ENCODE measurements at places on chromosomes 5 and 9.
A peak's percentile ranks its signal among the peaks of the same experiment; 100 is the strongest.

GRCh38 chr9:14561929-14562405 is 131.3 kb downstream of the ZDHHC21 start:
- DNase-seq, result peak; percentile 67

DNA sequence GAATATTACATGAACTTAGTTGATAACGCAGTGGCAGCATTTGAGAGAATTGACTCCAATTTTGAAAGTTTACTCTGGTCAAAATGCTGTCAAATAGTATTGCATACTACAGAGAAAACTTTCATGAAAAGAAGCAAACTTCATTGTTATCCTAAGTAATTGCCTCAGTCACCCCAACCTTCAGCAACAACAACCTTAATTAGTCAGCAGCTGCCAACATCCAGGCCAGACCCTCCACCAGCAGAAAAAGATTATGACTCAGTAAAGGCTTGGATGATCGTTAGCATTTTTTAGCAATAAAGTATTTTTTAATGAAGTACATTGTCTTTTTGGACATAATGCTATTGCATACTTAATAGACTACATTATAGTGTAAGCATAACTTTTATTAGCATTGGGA is 40.8 kb upstream of the SPDL1 start:
- DNase-seq, result no peak

DNA sequence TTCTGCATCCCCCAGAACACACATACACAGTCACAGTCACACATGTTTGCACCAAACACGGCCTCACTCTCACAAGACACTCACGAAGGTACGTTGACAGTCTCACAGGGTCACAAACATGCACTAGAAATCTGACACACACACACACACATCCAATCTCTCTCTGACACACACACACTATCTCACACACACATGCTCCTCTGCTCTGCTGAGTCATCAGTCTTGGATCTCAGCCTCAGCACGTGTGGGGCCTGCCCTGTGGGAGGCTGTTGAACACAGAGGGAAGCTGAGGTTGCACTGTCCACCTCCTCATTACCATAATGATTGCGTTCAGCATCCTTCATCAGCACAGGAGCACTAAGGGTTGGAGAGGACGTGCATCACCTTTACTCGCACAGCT is 188.8 kb downstream of the MTRR start:
- DNase-seq, result no peak

- DNase-seq, result no peak
Measured at GRCh38 chr5:66841264-66841663, 245.1 kb downstream of the MAST4 start.

DNA sequence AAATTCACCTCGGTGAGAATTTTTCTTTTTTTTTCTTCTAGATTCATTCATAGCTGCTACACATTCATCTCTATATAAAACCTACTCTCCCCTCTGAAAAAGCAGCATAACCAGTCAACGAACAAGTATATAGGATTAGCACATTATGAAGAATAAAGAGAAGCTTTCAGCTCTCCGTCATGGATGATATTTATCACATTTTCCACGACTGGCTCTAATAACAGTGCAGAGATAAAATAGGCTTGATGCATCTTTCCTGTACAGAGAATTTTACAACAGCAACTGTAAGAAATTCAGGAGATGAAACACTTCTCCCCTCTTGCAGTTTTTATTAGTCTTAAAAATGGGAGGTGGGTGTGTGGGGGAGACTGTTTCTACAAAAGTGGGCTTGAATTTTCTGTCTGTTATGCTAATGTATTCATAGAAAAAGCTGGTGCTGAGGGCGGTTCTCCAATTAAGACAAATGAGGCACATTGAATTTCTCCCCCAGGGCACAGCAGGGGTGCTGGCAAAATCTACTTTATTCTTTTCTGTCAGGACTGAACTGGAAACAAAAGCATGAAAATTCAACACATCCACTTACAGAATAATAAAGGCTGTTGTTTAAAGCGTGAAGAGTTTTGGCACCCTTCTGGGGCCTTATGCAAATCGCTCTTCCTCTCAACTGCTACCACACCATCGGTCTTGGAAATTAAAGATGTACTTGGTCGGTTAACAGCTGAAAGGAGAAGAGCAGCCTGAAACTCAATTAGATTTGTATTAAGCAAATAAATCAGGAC is 233.9 kb upstream of the ZNF608 start:
- no peak for DNase-seq

GRCh38 chr5:173663352-173664153 is 47.1 kb upstream of the BOD1 start:
- no peak for DNase-seq

- DNase-seq, result no peak
Measured at GRCh38 chr9:35840881-35841644, 12.0 kb downstream of the TMEM8B start.

GRCh38 chr9:98797491-98797890 is 1.1 kb upstream of the ANKS6 start:
- DNase-seq, result no peak

DNA sequence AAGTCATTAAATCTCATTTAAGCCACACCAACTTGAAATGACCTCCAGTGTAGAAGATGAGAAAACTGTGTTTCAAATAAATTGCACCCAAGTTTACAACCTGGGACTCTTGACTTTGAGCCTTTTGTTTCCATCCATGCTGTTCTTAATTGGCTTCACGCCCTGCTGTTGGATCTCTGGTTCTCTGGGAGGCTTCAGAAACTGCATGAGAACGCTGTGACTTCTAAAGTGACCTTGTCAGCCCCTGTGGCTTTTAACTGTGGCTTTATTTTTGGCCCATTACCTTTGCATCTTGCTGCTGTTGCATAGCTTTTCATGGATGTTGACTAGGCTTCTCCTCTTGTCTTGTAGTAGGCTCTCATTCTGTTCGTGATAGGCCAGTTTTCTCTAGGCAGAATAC is 29.3 kb downstream of the TNFAIP8 start:
- no peak for DNase-seq

- DNase-seq, result peak; percentile 62
Measured at GRCh38 chr9:136409557-136410455, 608 bp downstream of the ENTR1 start.

GRCh38 chr9:109811876-109812275 is 31.9 kb downstream of the PALM2AKAP2 start:
- no peak for DNase-seq

DNA sequence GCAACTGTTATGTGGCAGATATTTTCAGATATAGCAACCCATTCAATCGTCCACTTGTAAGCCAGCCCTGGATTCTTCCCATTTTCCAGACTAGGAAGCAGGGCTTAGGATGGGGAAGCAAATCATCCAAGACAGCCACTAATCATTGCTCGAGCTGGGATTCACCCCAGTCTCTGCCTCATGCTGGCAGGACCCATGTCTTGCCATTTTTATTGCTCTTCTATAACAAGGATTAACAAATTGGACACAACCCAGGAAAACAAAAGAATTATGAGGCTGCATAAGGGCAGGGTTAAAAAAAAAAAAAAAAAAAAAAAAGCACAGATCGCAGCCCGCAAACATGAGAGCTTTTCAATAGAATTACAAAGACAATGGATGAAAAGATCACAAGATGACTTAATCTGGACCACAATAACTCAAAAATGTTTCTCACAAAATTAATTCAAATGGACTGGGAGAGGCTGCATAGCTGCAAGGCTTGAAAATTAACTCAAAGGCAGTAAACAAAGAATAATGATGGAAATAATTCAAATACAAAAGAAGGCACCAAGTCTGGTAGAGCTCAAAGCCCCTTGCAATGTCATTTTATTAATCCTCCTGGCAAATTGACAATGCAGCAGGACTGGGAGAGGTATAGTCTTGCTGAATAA is 40.7 kb downstream of the ASTN2 start:
- DNase-seq, result no peak

GRCh38 chr9:88291856-88292255 is 96.4 kb upstream of the SPIN1 start:
- no peak for DNase-seq

DNA sequence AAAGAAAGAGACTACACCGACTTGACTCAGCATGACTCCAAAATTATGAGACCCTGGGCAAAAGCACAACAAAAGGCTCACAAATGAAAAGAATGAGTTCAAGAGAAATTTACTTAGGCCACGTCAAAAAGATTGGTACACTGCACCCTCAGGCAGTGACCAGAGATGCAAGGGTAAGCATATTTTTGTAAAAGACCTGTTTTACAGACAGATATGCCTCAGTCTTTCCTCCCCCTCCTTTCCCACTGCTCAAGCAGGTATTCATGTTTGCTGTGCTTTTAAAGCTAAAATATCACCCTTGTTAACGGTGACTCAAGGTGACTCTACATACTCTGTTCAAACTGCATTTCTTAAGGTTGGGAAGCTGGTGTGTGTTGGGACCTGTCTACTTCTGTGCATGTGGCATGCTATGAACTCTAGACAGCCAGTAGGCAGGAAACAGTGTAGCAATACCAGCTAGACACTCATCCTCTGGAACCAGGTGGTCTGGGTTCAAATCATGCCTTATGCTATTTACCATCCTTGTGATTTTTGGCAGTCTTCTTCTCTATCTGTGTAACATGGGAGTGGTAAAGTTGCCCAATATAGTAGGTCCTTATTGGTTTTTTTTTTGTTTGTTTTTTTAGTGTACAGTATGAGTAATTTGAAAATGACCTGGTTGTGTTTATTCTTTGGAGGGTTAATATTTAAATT is 98.7 kb downstream of the TLE4 start:
- DNase-seq, result no peak

DNA sequence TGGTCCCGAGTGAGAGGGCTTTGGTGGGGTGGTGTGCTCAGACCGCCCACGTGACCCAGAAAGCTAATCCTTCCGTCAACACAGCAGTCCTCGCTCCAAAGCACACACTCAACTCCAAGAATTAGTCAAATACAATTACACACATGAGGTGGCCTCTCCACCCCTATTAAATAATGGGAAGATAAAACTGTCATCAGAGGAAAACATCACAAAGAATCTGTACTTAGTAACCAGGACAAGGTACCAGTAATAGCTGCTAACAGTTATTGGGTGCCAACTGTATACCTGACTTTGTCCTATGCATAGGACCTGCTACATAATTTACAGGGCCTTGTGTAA is 222.8 kb downstream of the HSPA4 start:
- DNase-seq, result peak; percentile 79

DNA sequence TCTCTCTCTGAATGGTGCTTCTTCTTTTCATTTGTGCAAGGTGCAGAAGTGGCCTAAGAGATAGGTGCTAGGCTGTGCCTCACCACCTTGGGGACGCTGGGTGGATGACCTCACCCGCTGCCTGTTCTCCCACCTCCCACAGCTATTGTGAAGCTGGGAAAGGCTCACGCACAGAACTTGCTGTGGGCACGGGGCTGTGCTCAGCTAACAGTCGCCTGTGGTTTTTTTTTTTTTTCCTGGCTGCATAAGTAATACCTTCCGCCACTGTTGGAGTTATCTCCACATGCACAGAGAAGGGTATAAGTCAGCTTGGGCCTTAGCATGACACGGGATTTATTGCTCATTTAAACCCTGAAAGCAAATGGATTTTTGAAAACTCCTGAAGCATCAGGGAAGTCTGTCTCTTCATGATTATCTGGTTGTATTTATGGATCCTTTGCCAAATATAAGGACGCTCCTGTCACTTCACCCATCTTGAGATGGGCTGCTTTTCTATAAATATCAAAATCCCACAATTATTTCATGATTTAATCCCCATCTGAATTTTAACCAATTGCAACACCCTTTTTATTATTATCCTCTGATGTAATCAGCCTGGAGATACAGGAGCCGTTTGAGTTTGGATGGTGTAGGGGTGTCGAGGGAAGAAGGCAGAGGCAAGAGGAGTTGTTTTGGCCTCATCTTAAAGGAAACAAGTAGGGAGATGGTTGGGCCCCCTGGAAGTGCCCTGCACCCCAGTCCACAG is 9.0 kb downstream of the DBH start:
- no peak for DNase-seq

DNA sequence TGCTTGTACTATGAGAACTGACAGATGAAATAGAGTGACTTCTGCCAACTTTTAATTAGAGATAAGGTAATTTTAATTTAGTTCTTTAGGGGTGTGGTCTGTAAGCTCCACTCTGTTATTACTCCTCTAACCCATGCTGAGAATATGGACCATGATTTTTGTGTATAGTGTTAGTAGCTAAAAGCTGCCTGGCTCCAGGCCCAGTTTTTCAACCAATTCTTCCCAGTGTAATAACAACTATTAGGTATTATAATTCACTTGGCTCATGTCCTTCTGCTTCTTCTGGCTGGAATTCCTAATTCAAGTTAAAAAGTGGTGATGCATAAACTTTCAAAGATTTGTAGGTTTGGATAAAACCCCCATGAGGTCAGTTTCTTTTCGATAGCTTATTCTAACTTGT is 216.3 kb downstream of the ISL1 start:
- DNase-seq, result no peak

DNA sequence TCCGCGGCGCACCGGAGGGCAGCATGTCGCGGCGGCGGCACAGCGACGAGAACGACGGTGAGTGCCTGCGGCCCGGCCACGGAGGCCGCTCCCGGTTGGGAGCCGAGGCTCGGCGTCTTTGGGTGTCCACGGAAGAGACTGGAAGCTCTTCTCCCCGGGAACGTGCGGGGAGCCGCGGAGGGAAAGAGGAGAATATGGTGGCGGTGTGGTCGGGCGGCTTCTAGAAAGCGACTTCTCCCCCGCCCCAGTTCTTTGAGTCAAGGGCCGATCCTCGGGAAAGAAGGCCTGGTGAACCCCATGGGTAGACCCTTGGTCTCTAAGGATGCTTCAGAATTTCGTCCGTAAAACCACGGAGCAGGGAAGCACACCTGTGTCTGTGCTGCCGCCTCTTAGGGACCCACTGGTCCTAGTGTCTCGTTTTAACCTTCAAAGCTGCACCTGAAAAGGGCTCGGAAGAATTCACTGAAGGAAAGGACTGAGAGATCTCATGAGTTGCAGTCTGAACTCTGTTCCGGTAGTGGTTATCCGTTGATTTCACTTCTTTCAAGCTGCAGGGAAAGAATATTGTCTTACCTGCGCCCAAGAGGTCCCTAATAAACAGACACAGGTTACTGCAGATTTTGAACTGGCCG is 354 bp downstream of the NCBP1 start:
- no peak for DNase-seq

DNA sequence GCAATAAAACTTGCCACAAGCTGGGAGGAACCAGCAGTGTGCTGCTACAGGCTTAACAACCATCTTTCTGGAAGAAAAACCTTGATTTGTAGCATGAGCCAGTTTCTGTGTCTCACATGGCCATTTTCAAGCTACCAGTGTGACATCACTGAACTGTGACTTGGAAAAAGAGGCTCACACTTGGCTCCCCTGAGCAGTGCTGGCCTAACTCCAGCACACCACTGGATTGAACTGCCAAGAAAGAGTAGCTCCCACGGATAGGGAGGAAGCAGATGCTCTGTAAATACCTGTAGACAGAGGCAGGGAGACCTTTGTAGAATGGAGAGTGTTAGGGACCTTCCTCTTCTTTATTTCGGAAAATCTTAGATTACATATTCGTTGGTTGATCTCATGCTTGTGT is 197.9 kb downstream of the SH3GL2 start:
- no peak for DNase-seq

DNA sequence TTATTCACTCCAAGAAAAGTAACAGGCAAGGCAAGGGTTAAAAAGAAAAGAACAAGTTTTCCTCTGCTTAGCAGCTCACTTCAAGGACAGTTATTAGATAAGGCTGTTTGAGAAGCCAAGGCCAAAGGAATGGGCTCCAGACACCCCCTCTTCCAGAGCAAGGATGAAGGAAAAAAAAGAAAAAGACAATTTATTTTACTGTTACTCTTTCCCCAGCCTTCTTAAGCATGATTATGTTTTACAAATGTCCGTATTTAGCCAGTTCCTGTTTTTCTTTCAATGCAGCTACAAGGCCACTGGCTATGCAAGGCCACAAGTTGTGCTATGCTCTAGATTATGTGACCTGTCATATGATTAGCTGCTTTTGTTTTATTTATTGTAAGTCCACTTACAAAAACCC is 106.5 kb upstream of the SIMC1 start:
- DNase-seq, result no peak

GRCh38 chr5:95615164-95615467 is 4.8 kb upstream of the GPR150 start:
- DNase-seq, result no peak
